ENCODE measurements at places on chromosomes 13 and 19. TPM values are rescaled to one million over a fixed set of nuclear protein-coding genes. Genes with fewer than 3 reads are reported as not detected.

GRCh38 chr13:46861959-46862358 is 34.9 kb downstream of the HTR2A start:
- no peak overlapping the region for H3K27ac ChIP-seq
- H3K27me3 ChIP-seq, result no peaks in the 10 kb centered on the region
- H3K36me3 ChIP-seq, result no peaks in the 10 kb centered on the region
- DNase-seq, result no peak
- no peak overlapping the region for H3K4me3 ChIP-seq

- peak overlapping the region; percentile 40 for H3K4me3 ChIP-seq
- peak overlapping the region; percentile 43 for H3K27ac ChIP-seq
- no peak for DNase-seq
- H3K36me3 ChIP-seq, result no peaks in the 10 kb centered on the region
- peaks cover 7% of the 10 kb centered on the region for H3K4me1 ChIP-seq
- H3K27me3 ChIP-seq, result no peaks in the 10 kb centered on the region
These were observed 658 bp upstream of the ISOC2 start for GRCh38 chr19:55461974-55462626.

GRCh38 chr13:48492470-48493065 is 40.3 kb downstream of the RCBTB2 start:
- no peak for DNase-seq
- H3K36me3 ChIP-seq, result no peaks in the 10 kb centered on the region
- H3K27ac ChIP-seq, result no peak overlapping the region
- H3K27me3 ChIP-seq, result no peaks in the 10 kb centered on the region
- peak overlapping the region; percentile 13 for H3K4me3 ChIP-seq

DNA sequence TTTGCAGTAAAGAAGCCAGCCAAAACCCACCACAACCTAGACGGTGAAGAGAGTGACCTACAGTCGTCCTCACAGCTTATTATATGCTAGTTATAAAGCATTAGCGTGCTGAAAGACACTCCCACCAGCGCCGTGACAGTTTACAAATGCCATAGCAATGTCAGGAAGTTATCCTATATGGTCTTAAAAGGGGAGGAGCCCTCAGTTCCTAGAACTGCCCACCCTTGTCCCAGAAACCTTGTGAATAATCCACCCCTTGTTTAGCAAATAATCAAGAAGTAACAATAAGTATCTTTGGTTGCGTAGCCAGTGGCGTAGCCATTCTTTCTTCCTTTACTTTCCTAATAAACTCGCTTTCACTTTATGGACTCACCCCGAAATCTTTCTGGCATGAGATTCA is 227.9 kb upstream of the ARGLU1 start:
- no peaks in the 10 kb centered on the region for H3K4me1 ChIP-seq
- H3K4me3 ChIP-seq, result no peak overlapping the region
- no peak overlapping the region for H3K27ac ChIP-seq
- H3K36me3 ChIP-seq, result no peaks in the 10 kb centered on the region

DNA sequence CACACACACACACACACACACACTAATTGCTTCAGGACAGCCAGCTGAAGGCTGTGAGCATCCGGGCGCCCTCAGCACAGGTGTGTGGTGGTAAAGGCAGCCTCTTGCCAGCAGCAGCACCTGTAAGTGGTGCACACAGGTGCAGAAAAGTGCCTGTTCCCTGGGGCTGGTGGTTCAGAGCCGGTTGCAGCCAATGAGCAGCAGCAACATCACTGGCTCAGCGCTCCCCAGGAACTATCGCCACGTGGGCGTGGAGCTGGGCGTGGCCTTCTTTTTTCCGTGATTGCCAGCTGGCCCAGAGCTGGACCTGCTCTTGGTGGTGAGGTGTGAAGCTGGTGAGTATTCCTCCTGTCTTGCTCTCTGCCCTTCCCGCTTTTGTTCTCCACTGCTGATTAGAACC is at the start of gene NLRP5:
Gene NLRP5 (plus strand): TSS at position 289 of the 400 bp plus-strand sequence.
- no peaks in the 10 kb centered on the region for H3K4me1 ChIP-seq
- H3K27ac ChIP-seq, result no peak within 1 kb of the TSS
- no peaks in the 10 kb centered on the region for H3K36me3 ChIP-seq
- no peak for DNase-seq

GRCh38 chr19:17981611-17982010 is 14.7 kb downstream of the KCNN1 start:
- no peak overlapping the region for H3K27ac ChIP-seq
- DNase-seq, result no peak
- no peak overlapping the region for H3K4me3 ChIP-seq
- H3K4me1 ChIP-seq, result no peaks in the 10 kb centered on the region
- no peaks in the 10 kb centered on the region for H3K36me3 ChIP-seq

The LRRC63 gene
- not detected for total RNA-seq

The RNF225 gene
- not detected for total RNA-seq

The ZNF888 gene
- total RNA-seq, result 5.0 TPM

The AP1M2 gene
- total RNA-seq, result 48.6 TPM

All from pancreas (tissue), 10 donors.